NCI-H187 (cell line): ENCODE measurements at places on chromosomes 11 and 22.

GRCh38 chr11:73280626-73281025, 8.5 kb downstream of the P2RY6 start:
- DNase-seq: no peak

DNA sequence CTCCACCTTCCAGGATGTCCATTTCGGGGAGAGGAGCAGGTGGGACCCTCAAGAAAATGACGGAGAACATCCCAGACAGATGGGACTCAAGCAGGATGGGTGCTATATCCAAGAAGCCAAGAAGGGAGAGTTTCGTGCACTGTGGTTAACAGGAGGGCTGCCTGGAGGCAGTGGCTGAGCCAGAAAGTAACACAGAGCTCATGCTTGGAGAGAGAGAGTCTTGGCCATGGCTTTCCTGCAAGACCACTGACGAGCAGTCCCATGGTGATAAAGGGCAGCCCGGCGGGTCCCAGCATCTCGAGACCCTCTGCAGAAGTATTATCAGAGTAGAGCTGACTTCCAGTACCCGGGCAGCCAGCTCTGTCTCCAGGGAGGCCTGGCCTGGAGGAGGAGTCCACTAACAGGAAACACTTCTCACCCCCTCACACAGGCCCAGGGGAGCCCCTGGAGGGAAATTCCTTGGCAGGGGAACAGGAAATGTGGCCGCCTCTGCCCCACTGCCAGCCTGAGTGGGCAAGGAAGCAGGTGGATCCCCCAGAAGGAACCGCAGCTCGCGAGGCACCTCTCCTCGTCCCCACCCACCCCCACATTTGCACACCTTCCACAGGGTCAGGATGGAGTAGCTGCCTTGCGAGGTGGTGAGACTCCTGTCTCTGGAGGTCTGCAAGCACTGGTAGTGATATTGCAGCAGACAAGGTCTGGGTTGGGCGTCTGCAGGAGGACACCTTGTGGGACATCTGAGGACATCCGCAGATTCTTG, 32.2 kb downstream of the CYTH4 start:
- no peak for DNase-seq

DNA sequence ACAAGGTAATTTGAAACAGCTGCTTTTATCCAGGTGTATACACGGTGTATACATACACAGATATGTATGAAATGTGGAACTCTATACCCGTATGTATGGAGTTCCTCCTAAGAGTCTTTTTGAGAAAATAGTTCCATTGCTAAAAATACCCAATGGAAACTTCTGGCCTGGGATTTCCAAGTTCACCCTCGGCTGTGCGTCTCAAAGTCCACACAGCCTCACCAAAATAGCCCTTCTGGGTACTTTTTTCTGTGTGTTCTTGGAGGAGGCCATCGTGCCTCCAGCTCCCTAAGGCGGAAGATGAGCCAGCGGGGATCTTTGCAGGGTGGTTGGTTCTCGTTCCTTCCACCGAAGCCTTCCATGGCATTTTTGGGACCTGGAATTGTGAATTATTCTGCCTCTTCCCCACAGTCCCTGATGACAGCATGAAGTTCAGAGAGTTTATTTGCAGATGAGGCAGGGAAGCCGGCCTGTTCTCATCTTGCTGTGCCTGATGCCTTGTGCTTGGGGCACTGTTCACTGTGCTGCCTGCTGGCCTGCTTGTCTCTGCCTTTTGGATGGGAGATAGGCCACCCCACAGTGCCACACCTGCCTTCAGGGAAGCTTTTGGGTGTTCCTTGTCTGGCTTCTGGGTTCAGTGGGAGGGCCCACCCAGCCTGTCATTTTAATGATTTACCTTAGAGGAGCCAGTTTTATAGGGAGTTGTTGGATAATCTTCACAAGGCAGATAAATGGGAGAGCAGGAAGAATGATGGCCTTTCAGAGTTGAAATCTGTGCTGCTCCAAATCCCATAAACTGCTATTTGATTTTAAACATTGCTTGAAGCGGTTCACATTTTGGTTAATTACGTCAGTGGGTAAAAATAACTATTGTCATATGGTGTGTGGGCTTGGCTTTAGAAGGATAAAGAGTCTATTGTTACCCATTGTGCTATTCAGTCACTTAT, 112.7 kb upstream of the OR4B1 start:
- peak; percentile 44 for DNase-seq

- no peak for DNase-seq
Observed at GRCh38 chr11:124920356-124920755, 1.3 kb downstream of the HEPN1 start.

DNA sequence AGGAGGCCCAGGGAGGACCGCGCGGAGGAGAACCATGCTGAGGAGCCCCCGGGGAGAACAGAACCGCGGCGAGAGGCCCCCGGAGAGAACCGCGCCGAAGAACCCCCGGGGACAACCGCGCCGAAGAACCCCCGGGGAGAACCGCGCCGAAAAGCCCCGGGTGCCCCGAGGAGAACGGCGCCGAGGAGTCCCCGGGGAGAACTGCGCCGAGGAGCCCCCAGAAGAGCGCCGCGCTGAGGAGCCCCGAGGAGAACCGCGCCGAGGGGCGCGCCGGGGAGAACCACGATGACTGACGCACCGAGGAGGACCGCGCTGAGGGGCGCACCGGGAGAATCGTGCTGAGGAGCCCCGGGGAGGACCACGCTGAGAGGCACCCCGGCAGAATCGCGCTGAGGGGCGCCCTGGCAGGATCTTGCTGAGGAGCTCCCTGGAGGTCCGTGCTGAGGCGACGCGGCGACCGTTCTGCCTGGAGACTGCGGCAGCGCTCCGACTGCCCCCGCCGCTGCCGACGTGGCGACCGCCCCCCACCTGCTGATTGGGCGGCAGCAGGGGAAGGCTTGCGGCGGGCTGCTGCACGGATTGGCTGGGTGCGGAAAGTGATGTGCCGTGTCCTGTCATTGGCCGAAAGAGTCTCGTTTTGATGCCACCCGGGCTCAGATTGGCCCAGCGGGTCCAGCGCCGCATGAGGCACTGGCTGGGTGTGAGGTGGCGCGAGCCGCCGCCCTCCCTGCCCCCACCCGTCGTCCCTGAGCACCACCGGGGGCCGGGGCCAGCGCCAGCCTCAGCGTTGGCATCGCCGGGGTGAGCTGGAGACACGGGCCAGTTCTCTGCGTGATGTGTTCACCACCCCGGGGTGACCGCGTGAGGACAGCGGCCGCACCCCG, at the start of gene KCNQ1OT1:
KCNQ1OT1 (minus strand) TSS at position 464 of the 884 bp plus-strand sequence.
- peak; percentile 61 for DNase-seq

- no peak for DNase-seq
Observed at GRCh38 chr11:57515332-57516060, at the start of gene SLC43A1. TSS of gene SLC43A1 (minus strand) at chr11:57515702. CDS start at chr11:57514111, 1,591 bp downstream.

GRCh38 chr22:31431950-31432349, 32.5 kb downstream of the DRG1 start:
- no peak for DNase-seq

GRCh38 chr11:35491231-35491871, 34.1 kb downstream of the PAMR1 start:
- DNase-seq: no peak

GRCh38 chr22:31038686-31039085, 42.4 kb upstream of the SMTN start:
- DNase-seq: no peak

GRCh38 chr22:44430716-44431115, 67.3 kb downstream of the RTL6 start:
- DNase-seq: no peak

DNA sequence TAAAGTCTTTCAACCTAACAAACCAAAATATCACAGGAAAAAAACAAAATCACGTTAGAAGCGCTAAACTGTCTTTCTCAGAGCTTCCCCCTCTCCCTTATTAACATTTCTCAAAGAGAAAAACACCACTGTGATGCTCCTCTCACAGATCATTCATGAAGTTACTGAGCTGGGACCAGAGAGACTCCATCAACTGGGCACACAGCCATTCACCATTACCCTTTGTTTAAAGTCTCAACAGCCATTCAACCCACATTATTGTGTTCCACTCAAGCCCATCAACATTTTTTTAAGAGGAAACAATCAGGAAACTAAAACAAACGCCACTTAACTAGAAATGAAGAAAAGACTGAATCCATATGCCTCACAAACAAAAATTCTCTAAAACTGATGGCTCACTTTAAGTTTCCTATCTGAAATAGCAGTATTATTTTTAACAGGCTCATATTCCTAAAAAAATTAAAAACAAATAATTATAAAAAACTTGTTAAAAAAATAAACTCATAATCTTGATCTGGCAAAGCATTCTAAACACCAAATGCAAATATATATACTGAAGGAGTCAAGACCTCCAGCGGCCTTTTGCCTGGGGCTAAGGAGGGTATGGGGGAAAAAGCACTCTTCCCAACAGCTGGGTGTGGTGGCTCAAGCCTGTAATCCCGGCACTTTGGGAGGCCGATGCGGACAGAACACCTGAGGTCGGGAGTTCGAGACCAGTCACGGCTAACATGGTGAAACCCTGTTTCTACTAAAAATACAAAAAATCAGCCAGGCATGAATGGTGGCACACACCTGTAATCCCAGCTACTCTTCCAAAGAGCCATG, 14.0 kb downstream of the CELF1 start:
- DNase-seq: peak; percentile 23

DNA sequence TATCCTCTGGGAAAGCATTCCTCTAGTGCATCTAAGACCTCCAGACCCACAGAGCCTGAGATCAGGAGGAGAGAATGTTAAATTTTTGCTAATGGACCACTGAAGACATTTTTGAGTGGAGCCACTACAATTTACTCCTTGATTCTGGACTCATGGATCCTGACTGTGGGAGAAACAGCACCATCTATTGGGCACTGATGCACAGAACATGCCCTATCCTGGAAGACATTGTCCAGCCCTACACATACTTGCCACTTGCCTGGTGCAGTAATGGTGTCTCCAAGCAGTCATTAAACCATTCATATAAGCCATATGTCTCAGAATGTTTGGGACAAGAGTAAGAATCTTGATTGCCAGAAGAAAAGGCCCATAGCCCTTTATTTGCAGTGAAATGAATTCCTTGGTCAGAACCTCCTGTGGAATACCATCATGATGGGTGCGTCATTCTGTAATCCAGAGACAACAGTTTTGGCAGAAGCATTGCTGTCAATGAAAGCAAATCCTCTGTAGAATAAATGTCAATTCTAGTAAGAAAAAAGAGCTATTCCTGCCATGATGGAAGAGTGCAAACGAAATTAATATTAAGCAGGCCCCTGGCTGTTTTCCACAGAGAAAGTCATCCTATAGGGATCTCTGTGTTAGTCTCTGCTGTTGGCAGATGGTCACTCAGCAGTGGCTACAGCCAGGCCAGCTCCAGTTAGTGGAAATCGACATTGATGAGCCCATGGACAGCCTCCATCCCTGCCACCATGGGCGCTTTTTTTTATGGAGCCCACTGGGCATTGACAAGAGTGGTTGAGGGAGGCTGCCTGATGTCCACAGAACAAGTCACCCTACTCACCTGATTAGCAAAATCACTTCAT, 43.5 kb downstream of the GGTLC2 start:
- DNase-seq: no peak

- DNase-seq: no peak
Observed at GRCh38 chr11:128520888-128521681, 66.3 kb downstream of the ETS1 start.

- DNase-seq: no peak
Observed at GRCh38 chr11:31956310-31956709, 134.6 kb upstream of the RCN1 start.

DNA sequence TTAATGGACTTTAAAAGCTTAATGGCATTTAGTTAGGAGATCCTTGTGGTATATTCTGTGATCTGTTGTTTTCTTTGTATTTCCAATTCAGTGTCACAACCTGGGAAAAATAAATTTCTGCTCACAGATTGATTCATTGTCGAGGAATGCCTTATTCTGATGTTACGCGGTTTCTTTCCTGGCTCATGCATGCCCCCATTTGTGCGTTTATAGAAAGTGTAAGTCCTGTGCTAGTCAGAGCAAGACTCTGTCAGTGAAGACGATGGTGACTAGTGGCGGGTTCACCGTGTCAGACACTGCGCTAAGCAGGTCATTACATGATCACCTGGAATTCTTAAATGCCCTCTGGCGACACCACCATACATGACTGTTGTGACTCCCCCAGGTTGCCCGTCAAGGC, 169.4 kb downstream of the TBC1D22A start:
- DNase-seq: no peak

GRCh38 chr11:124934862-124935547, 842 bp downstream of the HEPACAM start:
- DNase-seq: no peak

DNA sequence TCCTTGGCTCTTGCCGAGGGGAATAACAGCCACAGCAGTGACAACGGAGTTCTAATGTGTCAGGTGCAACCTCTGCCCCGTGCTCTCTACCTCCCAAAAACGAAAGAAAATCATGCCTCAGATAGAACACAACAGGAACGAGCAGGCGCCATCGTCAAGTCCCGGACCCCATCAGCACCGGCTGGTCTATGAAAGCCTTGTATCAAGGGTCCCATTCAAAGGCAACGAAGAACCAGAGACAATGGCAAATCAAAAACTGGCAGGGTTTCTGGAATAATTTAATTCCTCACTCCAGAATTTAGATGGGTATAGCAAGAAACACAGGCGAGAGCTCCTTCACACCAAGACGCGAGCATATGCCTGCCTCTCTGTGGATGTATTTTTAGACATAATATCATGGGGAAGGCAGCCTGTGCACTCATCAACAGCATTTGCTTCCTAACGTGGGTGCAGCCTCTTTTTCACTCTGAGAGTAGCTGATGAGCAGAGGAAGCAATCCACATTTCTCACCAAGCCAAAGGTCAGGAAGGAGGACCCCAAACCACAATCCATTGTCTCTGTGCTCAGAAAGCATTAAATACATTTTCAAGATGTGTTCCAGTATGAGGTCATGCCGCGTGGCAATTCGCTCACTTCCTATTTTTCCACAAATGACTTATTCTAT, 193.4 kb upstream of the BLID start:
- DNase-seq: no peak

DNA sequence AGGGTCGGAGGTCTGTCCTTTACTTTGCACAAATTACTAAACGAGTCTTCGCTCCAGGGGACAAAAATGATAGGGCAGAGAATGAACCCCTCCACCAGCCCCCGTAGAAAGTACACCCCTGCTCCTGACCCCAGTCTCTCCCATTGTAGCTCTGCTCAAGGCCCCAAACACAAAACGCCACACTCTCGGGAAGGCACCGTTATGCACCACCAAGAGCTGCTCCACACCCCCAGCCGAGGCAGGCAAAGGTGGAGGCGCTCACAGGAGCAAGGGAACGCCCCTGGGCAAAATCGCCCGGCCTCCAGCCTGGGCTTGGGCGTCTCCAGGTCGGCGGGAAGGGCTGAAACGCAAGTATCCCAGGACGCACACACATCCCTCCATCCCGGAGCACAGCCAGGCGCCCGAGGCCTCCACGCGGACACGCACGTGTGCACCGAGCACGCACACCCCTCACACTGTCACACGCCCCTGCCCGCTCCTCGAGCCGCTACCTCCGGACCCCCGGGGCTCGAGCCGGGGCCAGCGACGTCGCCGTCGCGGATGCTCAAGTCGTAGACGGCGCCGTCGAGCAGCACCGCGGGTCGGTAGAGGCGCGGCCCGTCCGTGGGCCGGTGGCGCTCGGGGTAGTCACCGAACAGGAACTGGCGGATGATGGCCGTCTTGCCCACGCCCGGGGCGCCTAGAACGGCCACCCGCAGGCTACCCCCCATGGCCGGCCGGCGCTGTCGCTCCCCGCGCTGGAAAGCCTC, 786 bp downstream of the RASL10A start:
- DNase-seq: no peak

GRCh38 chr11:123677510-123677909, 23.1 kb upstream of the SCN3B start:
- no peak for DNase-seq
